ENCODE measurements at places on chromosomes 5 and 9.
A peak's percentile ranks its signal among the peaks of the same experiment; 100 is the strongest.

DNA sequence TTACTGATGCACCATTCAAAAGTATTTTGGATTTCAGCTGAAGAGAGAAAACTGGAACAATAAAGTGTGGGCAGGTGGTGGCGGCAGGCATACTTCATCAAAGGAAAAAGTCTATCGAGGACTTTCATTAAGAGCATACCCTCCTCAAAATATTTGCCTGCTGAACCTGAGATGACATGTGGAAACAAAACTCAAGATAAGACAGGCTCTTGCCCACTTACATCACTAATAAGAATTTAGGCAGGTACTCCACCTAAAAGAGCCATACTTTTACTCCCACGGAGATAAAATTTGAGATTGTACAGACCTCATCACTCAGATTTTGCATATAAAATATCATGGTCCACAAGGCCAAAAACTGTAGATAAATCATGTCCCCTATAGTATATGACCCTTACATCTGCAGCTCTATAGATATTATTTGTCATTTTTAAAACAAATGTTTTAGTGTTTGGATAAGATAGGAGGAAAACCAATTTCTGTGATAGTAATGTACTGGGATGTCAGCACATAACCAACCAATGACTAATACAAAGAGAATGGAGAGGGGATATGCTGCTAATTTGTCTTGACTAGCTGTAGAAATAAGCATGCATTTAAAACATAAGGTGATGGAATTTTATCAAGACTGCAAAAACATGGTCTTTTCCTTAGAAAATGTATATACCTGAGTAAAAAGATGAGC is 730.6 kb upstream of the ZNF608 start:
- no peak for DNase-seq

DNA sequence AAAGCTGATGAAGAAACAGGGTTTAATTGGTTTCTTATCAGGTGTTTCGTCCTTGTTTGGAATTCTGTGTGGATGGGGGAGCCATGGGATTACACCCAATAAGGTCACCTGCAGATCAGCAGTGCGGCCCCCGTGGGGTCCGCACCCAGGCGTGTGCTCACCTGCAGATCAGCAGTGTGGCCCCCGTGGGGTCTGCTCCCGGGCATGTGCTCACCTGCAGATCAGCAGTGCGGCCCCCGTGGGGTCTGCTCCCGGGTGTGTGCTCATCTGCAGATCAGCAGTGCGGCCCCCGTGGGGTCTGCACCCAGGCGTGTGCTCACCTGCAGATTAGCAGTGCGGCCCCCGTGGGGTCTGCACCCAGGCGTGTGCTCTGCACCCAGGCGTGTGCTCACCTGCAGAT is 41.7 kb upstream of the CEP72 start:
- no peak for DNase-seq

DNA sequence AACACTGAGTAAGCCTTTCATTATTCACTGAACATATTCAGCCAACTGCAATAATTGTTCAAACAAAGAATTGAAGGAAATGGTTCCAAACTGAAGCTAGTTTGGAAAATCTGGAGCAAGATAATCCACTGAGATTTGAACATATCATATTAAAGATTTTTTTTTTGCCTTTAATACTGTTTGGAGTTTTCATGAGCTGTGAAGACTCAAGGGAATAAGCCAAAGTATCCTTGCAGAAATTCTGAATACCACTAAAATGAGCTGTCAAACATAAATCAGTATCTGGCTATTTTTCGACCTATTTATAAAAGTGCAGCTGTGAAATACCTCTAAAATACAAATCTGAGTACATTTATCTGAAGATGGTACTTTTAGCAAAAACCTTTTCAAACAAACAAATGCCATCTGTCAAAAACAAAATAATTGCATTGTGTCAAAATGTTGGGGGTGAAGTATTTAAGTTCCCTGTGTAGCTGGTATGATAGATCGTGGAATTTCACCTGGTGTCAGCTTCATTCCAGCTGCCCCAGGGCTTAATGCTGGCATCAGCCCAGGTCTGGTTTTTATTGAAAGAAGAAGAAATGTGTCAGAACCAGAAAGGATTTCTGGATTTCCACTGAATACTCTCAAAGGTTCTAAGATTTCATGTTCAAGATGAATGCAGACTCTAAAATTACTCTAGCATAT is 149.0 kb upstream of the GRAMD2B start:
- no peak for DNase-seq

DNA sequence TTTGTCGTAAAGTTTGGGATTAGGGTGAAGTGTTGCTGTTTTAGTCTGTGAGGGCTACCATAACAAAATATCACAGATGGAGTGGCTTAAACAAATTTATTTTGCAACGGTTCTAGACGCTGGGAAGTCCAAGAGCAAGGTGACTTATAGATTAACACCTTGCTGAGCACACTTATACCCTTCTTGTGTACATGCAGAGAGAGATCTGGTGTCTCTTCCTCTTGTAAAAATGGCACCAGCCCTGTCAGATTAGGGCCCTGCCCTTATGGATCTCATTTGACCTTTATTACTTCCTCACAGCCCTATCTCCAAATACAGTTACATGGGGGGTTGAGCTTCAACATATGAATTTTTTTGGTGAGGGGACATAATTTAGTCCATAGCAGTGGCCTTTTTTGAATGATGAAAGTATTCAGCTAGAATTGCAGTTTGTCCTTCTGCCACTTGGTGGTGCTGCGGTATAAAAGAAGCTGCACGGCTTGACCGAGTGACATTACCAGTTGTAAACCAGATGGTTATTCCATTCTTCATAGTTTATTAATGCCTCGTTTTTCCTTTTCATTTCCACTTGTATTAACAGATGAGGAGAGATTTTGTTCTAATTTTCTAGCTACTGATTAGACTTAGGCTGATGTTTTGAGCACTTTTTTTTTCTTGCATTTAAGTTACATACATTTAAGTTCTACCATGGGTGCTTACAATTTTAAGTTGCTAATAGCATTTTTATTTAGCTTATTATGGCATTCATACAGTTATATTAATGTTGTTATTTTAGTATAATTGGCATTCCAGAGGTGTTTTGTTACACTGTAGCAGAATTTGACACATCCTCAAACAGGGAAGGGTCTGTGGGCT is 19.4 kb downstream of the DCP2 start:
- peak; percentile 39 for DNase-seq

DNA sequence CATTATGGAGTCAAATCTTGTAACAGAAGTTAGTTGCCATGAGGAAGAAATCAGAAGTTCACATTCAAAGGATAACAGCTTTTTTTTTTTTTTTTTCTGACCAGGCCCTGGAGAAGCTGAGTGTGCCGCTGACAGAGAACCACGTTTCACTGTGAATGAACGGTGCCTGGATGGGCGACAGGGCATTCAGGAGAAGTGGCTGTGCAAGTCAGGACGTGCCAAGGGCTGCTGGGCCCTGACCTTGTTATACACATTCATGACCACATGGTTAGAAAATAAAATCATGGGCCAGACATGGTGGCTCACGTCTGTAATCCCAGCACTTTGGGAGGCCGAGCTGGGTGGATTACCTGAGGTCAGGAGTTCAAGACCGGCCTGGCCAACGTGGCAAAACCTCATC is 91.6 kb downstream of the ANKH start:
- no peak for DNase-seq

Measured in HAP-1 (cell line).